ENCODE measurements at places on chromosomes 2 and 18.

DNA sequence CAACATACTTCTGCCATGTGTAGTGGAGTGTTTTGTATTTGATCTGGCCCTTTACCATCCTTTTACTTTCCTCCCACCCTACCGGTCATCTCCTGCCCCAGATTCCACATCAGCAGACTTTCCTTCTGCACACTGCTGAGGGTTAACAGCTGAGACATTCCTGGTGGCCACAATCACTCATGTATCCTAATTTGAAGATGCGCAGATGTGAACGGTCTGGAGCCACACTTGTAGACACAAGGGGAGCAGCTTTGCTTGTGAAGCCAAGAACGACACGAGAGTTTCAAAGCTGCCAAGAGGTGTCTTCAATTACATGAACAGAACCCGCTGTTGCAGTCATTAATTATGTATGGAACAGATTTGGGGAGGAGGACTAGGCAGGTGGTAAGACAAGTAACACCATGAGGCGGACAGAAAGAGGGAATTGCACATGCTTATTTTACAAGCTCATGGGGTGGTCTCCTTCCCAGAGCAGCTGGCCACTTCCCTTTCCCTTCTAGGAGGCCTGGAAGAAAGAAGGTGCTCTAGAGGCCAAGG, 260.7 kb upstream of the KLHL29 start:
- DNase-seq = no peak

- DNase-seq = no peak
These were observed 668.0 kb upstream of the FAM98A start for GRCh38 chr2:34266908-34267697.

GRCh38 chr2:231372326-231372725, 23.2 kb upstream of the B3GNT7 start:
- DNase-seq = no peak

- DNase-seq = no peak
These were observed 16.3 kb upstream of the TET3 start for GRCh38 chr2:73968357-73968937.

GRCh38 chr2:84884449-84884848, 3.6 kb upstream of the TRABD2A start:
- no peak for DNase-seq

- DNase-seq = peak; percentile 23
These were observed 96.3 kb upstream of the B3GNT2 start for GRCh38 chr2:62099523-62100175.

DNA sequence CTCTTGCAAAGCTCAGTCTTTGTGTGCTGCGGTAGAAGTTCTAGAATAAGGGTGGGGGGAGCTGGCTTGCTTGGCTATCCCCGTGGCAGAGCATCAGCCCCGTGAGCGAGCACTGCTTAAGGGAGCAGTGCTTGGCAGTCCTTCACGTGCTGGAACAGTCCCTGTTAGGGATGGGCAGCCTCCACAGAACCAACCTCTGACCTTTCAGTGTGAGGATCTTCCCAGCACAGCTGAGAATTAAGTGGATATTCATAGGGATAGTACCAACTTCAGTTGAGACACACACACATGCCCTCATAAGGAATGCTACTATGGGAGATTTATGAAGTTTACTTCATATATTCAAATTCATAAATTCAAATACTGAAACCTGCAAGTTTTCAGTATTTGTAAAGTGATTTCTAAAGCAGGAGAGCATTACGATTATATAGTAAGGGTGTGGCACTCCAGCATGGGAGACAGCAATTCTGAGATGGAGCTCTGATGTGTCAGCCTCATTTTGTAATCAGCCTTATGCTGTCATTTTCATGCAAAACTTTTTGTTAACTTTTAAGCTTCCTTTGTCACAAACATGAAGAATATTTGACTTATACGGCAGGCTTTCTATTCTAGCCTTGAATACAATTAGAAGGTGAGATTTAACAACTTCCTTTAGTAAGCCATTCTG, 39.5 kb downstream of the ATP9B start:
- no peak for DNase-seq

DNA sequence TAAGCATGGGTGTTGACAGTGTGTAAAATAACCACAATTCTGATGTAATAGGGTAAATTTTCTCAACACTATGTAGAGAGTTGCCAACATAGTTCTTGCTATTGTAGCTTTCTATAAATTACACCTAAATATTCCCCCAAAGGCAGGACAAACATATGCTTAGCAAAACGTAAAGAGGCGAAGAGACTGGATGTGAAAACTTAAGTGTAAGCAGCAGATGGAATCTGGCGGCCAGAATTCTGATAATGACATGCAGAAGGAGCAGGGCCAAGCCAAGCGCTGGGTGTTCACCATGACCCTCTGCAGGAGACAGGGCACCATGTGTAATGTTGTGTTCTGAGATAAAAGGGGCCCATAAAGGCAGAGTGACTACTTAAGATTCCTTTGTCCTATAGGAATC, 105.2 kb upstream of the ZNF521 start:
- DNase-seq = no peak

DNA sequence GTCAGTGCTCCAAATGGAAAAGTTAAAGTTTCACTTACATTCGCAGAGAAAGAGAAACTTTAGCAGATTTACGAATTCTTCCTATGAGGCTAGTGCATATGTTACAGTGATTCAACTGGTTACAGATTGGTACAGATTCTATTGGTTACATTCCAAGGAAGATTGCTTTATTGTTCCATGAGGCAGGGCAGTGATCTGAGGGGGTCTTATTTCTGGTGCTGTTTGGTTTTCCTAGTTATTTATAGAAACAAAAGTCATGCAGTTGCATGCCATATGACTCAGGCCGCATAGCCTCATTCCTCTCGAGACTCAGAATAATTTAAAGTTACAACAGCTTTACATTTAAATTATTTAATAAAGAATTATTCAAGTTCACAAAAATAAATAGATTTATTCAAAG, 385.4 kb upstream of the SYT4 start:
- DNase-seq = no peak

- no peak for DNase-seq
These were observed 844 bp upstream of the VSNL1 start for GRCh38 chr2:17539611-17540092.

- peak; percentile 35 for DNase-seq
These were observed 258.3 kb downstream of the SS18 start for GRCh38 chr18:25832001-25832604.

DNA sequence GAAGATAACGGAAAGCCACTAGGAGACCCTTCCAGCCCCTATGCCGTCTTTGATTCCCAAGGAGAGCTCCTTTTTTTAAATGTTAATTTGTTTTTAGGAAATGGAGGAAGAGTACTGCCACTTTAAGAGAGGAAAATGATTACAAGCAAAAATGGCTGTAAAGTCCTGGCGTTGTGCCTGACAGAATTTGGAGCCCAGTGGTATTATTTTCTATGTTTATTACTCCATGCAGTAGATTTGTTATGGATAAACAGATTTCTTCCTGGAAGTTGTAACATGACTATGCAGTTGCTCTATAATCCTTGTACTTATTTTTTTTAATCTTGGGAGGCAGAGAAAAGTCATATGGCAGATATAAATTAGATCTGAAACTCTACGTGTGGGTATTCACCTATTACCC, 141.3 kb downstream of the GBX2 start:
- no peak for DNase-seq

- no peak for DNase-seq
These were observed 649.9 kb upstream of the RAB6C start for GRCh38 chr2:129329574-129329973.

- peak; percentile 35 for DNase-seq
These were observed 349.0 kb upstream of the PKDCC start for GRCh38 chr2:41698678-41699422.

DNA sequence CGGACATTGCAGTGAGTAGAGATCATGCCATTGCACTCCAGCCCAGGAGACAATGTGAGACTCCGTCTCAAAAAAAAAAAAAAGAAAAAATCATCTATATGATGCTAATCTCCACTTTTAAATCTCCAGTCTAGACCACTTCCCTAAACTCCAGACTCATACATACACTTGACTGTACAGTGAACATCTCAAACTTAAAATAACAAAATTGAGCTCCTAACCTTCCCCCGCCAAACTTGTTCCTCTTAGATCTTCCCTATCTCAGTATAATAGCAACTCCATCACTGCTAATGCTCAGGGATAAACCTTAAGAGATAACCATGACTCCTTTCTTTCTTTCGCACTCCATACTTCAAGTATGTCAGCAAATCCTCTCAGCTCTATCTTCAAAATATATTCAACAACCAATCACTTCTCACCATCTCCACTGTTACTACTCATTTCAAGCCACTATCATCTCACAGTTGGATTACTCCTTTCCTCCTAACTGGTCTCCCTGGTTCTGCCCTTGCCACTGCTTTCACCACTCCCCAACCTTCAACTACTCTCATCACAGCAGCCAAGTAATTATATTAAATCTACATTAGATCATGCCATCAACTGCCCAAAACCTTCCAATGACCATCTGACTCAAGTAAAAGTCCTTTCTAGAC, 12.0 kb downstream of the MEMO1 start:
- DNase-seq = peak; percentile 58

GRCh38 chr2:218245214-218245613, 15.6 kb upstream of the GPBAR1 start:
- DNase-seq = no peak

- DNase-seq = no peak
These were observed 39.4 kb downstream of the SH2D6 start for GRCh38 chr2:85457877-85458316.

- DNase-seq = no peak
These were observed 782.6 kb upstream of the FSHR start for GRCh38 chr2:49936965-49937364.

GRCh38 chr18:62588217-62588616, 65.4 kb downstream of the ZCCHC2 start:
- no peak for DNase-seq

- DNase-seq = no peak
These were observed 42.5 kb downstream of the STAT4 start for GRCh38 chr2:191108331-191108730.

DNA sequence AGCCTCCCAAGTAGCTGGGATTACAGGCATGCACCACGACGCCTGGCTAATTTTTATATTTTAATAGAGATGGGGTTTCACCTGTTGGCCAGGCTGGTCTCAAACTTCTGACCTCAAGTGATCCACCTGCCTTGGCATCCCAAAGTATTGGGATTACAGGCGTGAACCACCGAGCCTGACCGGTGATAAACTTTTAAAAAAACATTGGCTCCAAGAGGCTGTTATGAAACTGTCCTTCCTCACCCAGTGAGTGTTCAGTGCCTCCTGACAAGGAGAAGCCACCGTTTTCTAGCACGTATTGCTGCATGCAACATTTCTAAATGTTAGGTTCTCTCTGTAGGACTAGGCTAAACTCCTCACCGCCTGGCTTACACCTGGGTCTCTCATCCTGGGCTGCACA, 63.3 kb downstream of the EDAR start:
- DNase-seq = no peak

- DNase-seq = no peak
These were observed 68.8 kb downstream of the DOK6 start for GRCh38 chr18:69469444-69469919.

GRCh38 chr2:46213906-46214305, 83.3 kb upstream of the EPAS1 start:
- DNase-seq = no peak

GRCh38 chr2:231394211-231395141, 1.0 kb upstream of the B3GNT7 start:
- DNase-seq = no peak

- no peak for DNase-seq
These were observed 186.0 kb upstream of the TNP1 start for GRCh38 chr2:217045700-217046475.
